Kidney glomerular epithelial cell (primary cell): ENCODE measurements at places on chromosomes 7 and 10.

DNA sequence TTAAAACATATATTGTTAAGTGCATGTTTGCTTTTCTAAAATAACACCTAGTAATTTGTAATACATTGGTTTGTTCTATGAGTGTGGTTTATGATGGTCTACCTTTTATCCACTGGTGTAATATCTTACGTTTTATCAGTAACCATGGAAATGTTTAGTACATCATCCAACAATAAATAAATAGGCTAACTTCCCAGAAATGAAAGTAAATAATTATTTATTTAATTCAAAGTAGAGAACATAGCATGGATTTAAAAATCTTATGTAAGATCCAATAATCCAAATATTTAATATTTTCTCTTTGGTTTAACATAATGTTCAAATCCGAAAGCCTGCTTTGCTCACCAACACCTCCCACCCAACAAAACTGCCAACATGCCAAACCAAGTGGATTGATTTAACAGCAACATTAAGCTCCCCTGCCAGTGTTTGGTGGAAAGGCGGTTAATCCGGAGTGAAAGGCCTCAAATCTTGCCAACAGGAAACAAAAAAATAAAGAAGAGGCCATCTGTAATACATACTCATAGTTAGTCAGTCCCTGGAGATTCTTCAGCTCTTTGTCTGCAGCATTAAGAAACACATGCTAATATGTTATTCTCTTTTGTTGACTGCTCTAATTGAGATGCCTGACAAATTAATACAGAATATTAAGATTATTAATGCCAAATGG, 897.8 kb downstream of the CNTNAP2 start:
- no peak for DNase-seq

DNA sequence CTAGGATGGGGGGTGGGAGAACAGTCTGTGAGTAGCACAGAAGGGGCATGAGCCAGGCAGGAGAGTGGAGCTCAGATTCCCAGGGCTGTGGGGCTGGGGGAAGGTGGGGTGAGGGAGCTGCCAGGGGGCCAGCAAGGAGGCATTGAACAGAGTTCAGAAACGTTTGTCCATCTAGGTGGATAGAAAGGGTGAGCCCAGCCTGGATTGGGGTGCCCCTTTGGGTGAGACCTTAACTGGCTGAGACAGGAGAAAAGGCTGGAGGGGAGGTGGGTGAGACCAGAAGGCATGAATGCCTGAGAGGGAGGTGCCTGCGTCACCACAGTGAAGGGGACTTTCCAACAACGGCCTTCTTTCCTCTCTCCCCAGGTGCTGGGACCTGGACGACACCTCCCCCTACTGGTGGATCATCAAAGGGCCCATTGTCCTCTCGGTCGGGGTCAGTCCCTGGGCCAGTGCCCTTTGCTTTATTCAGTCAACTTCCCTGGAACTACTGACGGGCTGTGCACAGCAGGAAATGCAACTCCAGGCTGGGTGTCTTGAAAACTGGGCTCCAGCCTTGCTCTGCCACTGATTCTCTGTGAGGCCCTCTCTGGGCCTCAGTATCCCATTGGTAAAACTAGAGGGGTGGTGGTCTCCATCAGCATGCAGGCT, 11.0 kb downstream of the GHRHR start:
- peak; percentile 32 for DNase-seq

- no peak for DNase-seq
These were observed 1.7 kb upstream of the TNKS2 start for GRCh38 chr10:91796331-91797047.

DNA sequence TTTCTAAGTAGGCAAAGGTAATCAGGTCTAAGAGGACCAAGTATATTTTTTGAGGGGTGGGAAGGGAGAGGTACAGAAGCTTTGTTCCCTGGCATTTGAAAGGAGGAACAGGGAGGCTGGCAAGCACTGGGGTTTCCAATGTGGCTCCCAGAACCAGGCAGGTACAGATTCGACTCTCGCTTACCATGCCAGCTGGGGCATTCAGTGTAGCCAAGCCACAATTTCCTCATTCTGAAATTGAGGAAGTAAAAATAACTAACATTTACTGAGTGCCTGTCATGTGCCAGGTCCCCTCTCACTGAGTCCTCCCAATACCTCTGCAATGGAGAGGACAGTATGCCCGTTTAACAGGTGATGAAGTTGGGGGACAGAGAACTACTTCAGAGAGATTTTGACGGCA, 45.9 kb upstream of the BET1 start:
- no peak for DNase-seq

- DNase-seq: no peak
These were observed 916 bp downstream of the VWA2 start for GRCh38 chr10:114239994-114240345.
